H7 (cell line): ENCODE measurements at places on chromosomes 16 and 17.

DNA sequence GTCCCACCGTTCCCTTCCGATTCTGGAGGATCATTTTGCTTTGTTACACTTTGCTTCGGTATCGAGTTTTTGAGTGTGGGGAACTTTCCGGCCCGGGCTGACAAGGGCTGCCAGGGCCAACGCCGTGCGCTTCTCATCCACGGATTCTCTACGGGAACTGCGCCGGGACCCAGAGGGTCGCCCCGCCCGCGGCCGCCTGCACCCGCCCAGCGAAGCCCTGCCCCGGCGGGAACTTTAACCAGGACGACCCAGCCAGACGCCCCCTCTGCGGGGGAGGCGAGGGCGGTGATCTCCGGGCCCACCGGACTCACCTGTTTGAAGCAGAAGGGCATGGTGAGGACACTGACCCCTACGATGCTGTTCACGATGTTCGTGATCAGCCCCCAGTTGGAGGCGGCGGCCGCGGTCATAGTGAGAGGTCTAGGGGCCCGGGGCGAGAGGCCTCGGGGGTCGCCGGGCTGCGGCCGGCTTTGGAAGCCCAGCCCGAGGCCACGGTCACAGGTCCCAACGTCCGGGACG lies 536 bp downstream of the SLC38A10 start:
- DNase-seq: peak; percentile 83

DNA sequence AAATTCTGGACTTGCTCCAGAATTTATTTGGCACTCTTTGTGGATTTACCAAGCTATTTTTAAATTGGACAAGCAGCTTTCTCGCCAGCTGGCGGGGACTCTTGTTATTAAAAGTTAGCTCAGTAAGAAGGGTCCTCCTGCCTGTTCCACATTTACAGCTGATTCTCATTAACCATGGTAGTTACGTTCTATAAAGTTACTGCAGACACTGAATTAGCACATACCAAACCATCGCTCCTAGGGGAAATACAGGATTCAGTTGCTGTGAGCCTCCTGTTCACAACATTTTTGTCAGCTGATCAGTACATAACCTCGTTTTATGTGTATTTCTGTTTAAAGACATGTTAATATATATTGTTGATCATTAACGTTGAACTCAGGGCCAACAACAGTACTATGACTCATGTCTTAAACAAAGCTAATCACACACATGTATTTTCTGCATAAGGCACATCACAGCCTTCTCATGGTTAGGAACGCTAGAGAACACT lies 4.2 kb downstream of the LDAF1 start:
- DNase-seq: no peak

DNA sequence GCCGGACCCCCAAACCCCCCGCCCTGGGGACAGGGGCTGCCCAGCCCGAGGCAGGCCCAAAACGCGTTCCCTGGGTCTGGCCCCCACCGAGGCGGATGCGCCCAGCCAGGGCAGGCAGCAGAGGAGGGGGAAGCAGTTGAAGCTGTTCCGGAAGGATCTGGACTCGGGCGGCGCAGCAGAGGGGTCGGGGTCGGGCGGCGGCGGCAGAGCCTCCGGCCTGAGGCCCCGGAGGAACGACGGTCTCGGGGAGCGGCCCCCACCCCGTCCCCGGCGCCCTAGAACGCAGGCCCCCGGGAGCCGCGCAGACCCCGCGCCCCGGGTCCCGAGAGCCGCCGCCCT lies 22.9 kb upstream of the ZFPM1 start:
- peak; percentile 71 for DNase-seq

DNA sequence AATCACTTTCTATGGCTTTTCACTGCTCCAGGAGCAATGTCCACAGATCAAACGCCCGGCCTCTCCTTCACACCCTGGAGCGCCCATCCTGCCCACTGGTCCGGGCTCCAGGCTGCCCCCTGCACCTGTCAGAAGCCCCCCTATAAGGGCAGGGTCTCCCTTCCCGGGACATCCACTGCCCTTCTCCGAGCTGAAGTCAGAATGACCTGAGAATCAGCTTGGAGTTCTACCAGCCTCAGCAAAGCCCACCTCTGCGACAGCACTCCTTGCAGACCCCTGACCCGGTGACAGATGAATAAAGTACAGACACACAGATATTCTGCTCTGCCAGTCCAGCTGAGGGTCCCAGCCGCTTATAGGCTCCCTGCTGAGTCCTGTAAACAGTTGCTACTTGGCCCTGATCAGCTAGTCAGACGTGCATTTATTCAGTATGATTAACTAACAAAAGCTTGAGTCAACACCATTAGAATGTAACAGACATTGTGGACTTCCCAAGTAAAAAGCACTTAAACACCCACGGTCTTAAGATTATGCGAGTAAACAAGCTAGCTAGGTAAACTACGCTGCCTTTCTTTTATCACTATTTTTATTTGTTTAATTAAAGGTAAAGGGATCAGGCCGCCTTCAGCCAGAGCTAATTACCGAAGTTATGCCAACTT lies 4.8 kb downstream of the SLC7A5 start:
- DNase-seq: peak; percentile 27

- DNase-seq: peak; percentile 70
Observed at GRCh38 chr16:46673320-46674013, 15.5 kb downstream of the VPS35 start.

DNA sequence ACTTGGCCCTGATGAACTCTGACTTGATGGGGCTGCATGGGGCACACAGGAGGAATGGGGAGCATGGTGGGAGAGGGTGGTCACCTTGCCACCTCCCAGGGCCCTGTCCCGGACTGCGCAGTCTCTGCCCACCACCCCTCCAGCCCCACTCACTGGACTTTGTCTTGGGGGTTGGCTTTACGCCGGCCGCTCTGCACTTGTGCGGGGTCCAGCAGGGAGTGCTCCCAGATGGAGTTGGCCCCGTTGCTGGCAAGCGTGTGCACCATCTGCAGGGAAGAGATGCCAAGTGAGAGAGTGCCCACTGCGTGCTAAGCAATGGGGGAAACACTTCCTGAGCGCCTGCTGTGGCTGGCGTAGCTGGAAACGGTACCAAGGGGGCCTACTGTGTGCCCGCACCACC lies 6.7 kb downstream of the GIT1 start:
- DNase-seq: no peak

DNA sequence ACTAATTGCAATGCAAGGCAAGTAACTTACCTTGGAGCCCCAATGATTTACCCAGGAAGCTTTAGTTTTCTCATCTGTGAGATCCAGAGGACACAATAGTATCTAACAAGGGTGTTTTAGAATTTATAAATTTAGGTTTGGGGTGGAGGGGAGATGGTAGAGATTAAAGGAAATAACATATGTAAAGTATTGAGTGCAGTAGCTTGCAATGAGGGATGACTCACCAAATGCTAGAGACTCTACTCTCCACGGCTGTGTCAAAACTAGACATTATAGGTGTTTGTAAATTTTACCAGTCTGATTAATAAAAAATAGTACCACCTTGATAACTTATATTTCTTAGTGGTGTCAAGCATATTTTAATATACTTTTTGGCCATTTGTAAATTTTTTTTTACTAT lies 3.7 kb upstream of the ABCA9 start:
- DNase-seq: no peak

GRCh38 chr16:16018705-16019104 lies 69.3 kb downstream of the ABCC1 start:
- DNase-seq: no peak

DNA sequence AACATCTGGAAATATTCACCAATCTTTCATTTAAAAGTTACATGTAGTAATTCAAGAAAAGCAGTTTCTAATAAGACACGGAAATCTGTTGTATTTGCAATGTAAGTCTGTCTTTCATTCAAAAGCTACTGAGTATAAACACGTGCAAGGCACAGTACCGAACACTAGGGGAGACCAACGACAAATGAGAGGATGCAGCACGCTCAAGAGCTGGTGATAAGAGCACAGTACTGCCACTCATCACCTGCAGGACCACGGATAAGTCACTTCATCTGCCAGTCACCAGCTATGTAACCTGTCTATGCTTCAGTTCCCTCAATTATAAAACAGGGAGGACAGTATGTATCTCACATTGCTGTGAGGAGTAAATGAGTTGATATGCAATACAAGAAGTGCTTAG lies 67.1 kb downstream of the CLEC18A start:
- DNase-seq: peak; percentile 38

DNA sequence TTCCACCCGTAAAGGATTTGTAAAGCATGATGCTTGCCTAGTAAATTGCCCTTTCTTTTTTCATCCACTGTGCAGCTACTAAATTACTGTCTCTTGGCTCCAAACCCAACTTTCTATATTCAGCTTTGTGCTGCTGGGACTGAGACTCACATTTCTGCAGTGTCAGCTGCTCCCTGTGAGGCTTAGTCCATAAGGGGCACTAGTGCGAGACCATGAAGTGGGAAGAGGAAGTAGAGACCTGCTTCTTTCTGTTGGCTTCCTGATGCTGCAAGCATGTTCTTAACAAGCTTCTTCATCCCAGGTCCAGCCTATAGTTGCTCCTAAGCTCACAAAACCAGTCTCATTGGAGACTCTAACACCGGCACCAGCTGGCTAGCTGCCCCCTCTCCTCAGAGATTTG lies 74.9 kb upstream of the HS3ST2 start:
- no peak for DNase-seq
